ENCODE measurements at places on chromosomes 16 and 17.

GRCh38 chr17:72971226-72971880, 121.1 kb downstream of the SLC39A11 start:
- no peak for DNase-seq

- DNase-seq: peak; percentile 58
Observed at GRCh38 chr17:28599311-28600184, 723 bp upstream of the SPAG5 start.

GRCh38 chr16:14002416-14002990, 68.6 kb upstream of the MRTFB start:
- DNase-seq: no peak

- DNase-seq: no peak
Observed at GRCh38 chr17:28124962-28125361, 82.5 kb downstream of the NLK start.

GRCh38 chr16:84115919-84116719, 623 bp downstream of the MBTPS1 start:
- DNase-seq: peak; percentile 48

GRCh38 chr16:19698480-19699465, 19.3 kb downstream of the KNOP1 start:
- no peak for DNase-seq

DNA sequence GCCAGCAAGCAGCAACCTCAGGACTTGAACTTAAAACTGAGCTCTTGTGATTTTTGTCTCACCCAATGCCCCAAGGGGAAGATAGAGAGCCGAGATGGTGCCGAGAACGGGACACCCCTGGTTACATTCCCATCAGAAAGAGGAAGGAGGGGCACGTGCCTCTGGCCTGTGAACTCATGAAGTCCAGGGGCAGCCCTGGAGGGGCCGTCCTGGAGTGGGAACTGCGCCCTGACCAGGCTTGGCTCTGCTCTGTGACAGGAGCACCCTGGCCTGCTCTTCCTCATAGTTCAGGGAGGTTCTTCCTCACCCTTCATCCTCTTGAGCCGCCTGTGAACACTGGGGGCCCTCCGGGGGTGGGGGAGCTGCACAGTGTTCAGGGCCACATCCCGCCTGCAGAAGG, 130.3 kb upstream of the FOXF1 start:
- no peak for DNase-seq

GRCh38 chr16:50644245-50644644, 36.9 kb downstream of the SNX20 start:
- no peak for DNase-seq

GRCh38 chr17:72270273-72270924, 149.6 kb downstream of the SOX9 start:
- peak; percentile 61 for DNase-seq

DNA sequence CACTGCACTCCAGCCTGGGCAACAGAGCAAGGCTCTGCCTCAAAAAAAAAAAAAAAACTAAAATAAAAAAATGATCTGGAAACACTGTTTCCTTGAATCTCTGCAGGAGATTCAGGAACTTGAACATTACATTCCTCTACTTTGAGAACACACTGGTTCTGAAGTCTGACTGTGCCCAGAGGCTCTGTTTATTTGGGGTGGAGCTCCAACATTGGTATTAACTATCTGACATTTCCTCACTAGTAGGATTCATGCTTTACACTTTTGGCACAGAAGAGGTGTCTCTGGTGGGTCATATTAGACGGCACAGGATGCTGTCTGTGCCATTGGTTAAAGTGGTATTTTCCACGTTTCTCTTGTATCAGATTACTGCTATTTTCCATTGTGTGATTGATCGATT, 10.4 kb downstream of the SULT1A2 start:
- no peak for DNase-seq

- no peak for DNase-seq
Observed at GRCh38 chr16:30937692-30938091, 11.2 kb upstream of the ORAI3 start.

GRCh38 chr16:28872952-28873351, 5.3 kb upstream of the ATP2A1 start:
- DNase-seq: no peak

GRCh38 chr17:78903101-78903779, at the start of gene CEP295NL:
TSS of gene CEP295NL (minus strand) at chr17:78903201. CDS start at chr17:78901828, 1,373 bp downstream.
- DNase-seq: no peak

- DNase-seq: no peak
Observed at GRCh38 chr16:9522614-9523013, 431.2 kb downstream of the HAPSTR1 start.

DNA sequence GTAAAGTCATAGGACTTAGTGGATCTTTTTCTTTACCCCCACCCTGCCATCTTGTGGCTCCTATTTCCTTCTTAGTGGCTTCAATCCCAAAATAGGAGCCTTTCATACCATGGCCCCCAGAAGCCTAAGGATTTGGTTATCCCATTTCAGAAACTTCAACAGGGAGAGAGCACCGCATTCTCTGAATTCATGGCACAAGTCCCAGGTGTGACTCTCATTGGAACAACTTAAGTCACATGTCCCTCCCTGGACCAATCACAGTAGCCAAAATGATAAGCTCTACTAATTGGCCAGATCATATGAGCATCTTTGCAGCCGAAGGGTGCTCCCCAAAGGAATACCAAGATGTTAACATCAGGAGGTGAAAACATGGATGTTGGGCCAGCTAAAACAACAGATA, 43.2 kb downstream of the AXIN2 start:
- DNase-seq: no peak

- no peak for DNase-seq
Observed at GRCh38 chr17:64398320-64398719, 7.7 kb upstream of the PECAM1 start.

DNA sequence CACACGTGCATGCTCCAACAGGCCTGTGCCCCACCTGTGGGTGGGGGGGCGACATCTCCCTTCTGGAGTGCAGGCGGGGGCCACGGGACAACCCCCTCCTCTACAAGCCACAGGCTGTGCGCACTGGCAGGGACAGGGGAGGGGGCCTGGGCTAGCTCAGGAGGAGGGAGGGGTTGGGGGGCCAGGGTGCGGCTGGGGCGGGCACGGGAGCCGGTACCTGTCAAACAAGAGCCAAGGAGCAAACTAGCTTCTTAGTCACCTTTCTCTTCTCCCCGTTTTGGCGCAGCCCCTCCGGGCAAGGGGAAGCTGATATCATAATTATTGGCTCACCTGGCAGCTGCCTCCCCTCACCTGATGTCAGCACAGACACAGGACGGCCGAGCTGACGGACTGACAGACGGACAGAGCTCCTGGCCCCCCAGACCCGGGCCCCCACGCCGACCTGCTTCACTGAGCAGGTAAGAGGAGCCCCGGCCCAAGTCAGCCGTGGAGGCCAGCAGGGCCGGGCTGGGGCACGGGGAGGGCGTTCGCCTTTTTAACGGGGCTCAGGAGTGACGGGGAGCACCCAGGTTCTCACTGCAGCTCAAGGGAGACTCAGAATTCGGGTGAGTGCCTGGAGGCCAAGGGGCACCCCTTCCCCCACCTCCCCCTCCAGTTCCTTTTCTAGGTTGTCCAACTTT, at the start of gene FOXN1:
Gene FOXN1 (plus strand): TSS at position 363 of the 680 bp plus-strand sequence. CDS start 17,622 bp downstream, outside the sequence.
- peak; percentile 61 for DNase-seq

GRCh38 chr17:64418506-64419339, 28.1 kb upstream of the PECAM1 start:
- DNase-seq: peak; percentile 50

DNA sequence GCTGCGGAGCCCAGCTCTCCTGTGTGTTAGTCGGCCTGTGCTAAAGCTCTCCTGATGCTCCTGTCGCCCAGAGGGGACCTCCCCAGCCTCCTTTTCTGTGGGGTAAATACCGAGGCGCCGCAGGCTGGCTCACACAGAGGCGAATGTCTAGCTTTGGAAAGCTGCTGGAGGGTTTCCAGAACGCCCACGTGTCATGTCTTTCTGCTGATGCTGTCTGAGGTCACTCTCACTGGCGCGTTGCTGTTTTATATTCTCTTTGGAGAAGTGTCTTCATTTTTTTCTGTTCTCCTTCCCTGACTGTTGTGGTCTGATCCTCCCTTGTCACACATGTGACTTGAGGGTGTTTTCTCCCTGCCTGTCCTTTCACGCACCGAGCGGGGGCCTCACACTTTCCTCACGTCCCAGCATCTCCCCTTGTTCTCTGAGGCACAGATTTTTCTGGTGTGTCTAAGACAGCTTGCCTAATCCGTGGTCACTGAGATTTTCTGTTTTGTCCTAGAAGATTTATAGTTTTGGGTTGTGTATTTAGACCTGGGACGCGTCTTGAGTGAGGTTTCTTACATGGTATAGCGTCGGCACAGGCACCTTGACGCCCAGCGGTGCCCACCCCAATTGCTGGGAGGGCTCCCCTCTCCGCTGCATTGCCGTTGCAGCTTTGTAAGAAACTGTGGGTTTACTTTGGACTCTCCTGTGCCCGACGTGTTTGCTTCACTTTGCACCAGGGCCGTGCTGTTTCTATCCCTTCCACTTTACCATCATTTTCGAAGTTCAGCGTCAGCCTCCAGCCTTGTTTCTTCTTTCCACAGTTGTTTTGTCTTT, 92.1 kb upstream of the ZNF750 start:
- DNase-seq: no peak

- no peak for DNase-seq
Observed at GRCh38 chr17:28331891-28332420, 3.3 kb downstream of the IFT20 start.

DNA sequence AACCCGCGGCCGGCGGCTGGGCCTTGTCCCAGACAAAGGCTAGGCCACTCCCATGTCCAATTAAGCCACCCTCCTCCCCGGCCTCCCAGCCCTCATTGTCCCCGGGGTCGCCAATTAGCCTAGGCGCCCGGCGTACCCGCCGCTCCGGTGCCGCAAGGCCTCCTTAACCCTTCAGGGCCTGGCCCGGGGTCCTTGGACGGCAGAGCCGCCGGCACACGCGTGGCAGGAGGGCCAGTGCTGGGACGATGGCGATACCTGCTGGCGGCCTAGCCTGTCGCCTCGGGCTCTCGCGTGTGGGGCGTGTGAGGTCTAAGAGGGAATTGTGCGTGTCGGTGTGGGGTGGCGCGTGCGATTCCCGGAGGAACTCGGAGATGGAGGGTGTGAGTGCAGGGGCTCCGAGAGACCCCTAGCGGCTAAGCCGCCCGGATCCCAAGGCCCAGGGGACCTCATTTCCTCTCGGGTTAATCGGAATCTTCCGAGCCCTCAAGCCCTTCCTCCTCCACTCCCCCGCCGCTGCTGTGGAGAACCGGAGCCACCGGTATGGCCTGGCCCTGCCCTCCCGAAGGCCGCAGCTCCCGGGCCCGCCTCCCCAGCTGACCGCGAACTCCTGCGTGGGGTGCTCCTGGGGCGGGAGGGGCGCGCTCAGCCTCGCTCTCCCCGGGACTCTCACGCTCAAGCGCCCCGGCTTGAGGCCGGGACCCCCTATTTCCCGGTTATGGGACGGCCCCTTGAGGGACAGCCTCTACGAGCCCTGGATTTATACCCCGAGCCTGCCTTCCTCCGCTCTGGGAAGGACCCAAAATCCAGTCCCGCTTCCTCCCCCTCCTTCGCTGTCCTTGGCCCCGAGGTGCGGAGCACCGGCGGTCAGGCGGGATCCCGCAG, 11.9 kb downstream of the TBX2 start:
- DNase-seq: no peak

- DNase-seq: no peak
Observed at GRCh38 chr17:31256936-31257335, 40.1 kb downstream of the OMG start.

- DNase-seq: no peak
Observed at GRCh38 chr16:4415538-4416199, 727 bp downstream of the CORO7 start.

- no peak for DNase-seq
Observed at GRCh38 chr16:7278636-7279035, 54.0 kb upstream of the RBFOX1 start.

GRCh38 chr16:6096931-6097670, 999.5 kb upstream of the EEF2KMT start:
- no peak for DNase-seq

GRCh38 chr17:47729476-47729875, 3.6 kb upstream of the TBX21 start:
- DNase-seq: no peak

DNA sequence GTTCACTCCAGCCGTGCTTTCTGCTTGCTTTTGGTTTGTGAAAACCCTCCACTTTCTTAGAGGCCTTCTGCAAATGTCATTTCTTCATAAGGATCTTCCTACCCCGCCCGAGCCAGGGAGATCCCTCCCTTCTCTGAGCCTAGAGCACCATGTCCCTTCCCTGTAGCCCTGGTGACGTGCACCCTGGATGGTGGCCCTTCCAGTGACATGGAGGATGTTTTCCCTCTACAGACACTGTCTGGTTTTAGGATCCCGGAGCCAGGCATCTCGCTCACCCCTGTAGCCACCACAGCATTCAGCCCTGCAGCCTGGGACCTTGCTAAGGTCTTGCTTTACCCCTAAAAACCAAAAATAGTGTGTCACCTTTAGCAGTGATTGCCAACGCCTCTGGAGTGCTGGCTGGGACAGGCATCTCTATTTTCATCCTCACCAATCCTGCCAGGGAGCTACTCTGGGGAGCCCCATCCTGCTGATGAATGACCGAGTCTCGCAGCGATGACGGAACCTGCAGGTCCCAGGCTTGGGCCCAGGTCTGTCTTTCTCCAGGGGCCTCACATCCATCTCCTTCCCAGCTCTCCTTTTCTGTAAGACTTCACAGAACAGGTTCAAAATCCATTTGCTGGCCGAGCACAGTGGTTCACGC, 394.1 kb upstream of the TNRC6C start:
- DNase-seq: no peak

DNA sequence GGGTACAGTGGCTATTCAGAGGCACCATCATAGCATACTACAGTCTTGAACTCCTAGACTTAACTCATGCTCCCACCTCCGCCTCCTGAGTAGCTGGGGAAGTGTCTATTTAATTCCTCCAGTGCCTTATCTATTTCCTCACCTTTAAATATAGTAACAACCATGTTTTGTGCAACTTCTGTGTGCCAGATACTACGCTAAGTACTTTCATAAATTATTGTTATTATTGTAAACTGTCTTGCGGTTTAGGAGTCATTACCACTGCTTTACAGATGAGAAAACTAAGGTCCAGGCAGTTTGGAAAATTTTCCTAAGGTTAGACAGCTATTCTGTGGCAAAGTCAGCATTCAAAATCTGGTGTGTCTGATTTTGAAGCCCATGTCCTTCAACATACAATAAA, 359.1 kb upstream of the XYLT1 start:
- no peak for DNase-seq

DNA sequence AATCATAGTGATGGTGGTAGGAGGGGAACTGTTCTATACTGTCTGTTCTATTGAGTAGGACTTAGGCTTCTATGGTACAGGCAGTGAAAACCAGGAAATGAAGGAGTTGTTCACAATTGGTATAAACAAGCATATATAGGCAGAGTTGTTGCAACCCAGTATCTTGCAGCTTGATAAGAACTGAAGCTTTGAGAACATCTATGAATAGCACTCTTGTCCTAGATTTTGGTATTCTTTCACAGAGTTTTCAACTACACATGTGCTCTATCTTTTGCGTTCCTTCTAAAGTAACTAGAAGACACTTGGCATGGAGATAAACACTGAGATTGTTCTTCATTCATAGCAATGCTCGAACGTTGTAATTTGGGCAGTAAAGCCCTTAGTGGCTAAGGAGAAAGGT, 91.8 kb downstream of the KCNJ2 start:
- DNase-seq: no peak
